ENCODE measurements at places on chromosomes 1 and 21.

DNA sequence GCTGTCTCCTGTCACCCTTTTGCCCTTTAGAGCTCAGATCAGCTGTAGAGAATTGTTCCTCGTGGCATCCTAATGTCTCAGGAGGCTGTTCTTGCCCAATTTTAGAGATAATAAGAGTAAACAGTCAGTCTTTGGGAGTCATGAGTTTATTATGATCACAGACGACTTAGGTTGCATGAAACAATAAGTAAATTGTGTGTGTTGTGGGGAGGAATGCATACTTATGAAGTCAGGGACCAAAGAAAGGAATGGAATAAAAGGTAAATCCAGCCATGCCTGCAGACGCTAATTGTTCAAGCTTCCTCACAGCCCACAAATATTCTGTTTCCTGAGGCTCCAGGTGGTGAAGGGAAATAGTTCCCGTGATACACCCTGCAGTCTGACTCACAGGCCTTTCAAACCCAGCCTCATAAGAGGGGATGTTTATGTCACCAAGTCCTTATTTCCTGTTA is 897 bp downstream of the EPHX4 start:
- DNase-seq, result no peak

- no peak for DNase-seq
Observed at GRCh38 chr1:89310505-89310904, 37.8 kb upstream of the GBP5 start.

- DNase-seq, result no peak
Observed at GRCh38 chr1:209593747-209594146, 10.2 kb downstream of the CAMK1G start.

DNA sequence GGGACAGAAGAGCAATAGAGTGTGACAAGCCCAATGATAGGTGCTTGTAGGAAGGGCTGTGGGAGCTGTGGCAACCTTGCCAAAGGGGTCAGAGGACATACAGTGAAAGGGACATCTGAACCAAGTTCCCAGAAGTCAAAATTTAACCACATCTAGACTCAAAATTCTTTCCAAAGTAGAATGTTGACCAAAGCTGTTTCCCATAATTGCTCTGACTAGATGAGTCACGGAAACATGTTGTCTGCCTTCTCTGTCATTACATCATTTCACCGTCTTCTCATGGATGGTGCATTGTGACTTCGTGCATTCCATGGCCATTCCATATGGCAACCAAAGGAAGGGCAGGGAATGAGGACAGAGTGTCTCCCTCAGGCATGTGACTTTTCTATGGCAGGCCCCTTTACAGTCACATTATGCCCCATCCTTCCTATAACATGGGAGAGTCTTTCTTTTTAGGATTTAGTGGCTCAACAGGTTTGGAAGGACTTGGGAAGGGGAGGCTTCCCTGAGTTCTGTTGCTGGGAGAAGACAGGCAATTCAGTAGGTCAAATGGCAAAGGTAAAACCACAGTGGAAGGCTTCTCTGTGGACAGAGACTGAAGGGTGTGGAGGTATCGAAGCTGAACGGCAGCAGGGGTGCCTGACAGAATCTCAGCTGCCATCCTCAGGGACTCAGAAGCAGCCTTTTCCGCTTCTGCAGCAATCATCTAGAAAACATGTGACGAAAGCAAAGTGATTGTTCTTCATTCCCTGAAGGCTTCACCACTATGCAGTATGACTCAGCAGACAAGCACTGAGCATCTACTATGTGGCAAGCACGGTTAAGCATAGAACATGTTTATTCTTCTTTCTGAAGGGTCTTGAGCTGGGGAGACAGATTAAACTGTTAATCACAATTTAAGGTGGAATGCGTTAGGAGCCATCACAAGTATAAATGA is 24.7 kb downstream of the NPHS2 start:
- no peak for DNase-seq

DNA sequence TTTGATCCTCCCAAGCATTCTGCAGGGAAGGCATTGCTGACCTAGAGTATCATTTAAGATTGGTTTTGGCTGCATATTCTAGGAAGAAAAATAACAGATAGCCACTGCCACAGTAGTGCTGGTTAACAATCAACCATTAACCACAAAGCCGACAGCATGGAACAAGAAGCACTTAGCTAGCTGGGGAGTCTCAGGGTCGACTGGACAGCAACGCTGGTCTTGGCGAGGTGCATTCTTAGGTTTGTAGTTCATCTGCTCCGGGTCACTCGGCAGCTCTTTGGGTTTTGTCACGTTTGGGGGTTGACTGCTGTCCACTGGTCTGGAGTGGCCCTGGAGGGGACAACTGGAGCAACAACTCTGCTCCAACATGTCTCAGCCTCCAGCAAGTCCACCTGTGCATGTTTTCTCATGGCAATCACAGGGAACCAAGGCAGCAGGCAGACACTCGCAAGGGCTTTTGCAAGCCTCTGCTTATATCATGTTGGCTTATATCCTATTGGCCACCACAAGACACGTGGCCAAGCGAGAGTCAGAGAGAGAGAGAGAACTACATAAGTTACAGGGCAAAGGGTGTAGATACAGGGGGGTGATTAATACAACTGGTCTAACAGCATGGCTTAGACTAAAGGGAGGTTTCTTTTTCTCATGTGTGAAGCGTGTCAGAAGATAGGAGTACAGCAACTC is 99.5 kb downstream of the LACTBL1 start:
- no peak for DNase-seq

DNA sequence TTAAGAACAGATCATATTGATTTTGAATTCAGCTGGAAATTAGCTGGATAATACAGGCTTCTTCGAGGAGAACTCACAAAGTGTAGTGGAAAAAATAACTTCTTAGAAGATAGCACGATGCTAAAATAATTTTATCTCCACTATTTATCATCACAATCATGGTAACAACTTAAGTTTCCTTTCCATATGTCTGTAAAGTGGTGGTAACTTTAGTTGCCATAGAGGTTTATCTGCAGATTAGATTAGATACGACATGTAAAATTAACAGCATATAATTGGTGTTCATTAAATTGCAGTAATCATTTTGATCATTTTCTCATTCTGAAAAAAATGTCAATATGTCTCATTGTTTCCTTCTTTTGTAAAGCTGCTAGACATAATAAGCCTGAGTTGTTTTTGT is 921.5 kb downstream of the KCNT2 start:
- no peak for DNase-seq

DNA sequence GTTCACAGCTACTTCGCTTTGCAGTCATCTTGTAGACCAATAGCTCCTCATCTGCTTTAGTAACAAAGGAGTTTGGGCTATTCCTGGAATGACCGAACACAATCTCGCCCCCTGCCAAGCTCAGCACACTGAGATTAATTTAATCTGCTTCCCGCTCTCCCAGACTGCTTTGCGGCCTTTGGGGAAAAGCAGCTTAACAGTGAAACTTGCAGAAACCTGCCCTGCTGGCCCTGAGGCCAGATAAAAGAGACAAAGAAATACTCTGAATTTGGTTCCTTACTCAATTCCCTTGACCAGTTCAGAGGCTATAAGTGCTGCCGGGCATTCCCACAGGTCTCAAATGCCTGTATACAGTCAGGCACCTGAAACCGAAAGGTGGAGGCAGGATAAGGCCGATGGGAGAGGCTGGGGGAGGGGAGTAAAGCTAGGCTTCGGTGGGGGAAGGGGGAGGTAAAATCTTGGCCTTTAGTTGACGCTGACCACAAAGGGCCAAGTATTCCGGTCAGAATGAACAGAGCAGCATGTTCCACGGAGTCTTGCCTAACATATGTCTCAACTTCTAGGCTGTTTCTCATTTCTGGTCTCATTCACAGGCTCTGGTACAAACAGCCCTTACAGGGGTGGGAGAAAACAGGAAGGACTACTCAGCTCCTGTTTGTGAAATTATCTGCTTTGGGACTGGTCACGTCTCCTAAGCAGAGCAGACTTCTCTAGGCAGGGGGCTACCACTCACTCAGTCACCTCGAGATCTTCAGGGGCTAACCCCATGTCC is 17.7 kb upstream of the A3GALT2 start:
- no peak for DNase-seq

GRCh38 chr1:112507336-112507735 is 1.4 kb upstream of the WNT2B start:
- DNase-seq, result no peak

GRCh38 chr1:65393347-65393746 is 27.1 kb upstream of the LEPR start:
- DNase-seq, result no peak

GRCh38 chr1:11670747-11671146 is 6.7 kb downstream of the FBXO6 start:
- DNase-seq, result no peak

- no peak for DNase-seq
Observed at GRCh38 chr1:235855811-235856429, 10.8 kb downstream of the LYST start.

DNA sequence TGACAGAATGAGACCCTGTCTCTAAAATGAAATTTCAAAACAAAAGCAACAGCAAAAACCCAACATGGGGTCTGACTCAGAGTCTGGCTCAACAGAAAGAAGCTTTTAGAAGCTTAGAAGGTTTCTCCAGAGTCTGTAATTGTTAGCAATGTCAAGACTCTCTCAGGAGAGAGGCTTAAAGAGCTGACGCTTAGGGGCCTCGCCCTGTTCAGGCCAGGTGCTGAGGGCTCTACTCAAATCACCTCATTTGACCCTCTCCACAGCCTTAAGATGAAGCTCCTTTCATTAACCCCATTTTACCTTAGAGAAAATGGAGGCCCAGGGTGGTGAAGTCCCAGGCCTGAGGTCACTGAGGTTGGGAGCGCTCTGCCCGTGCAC is 5.3 kb upstream of the KIF17 start:
- no peak for DNase-seq

DNA sequence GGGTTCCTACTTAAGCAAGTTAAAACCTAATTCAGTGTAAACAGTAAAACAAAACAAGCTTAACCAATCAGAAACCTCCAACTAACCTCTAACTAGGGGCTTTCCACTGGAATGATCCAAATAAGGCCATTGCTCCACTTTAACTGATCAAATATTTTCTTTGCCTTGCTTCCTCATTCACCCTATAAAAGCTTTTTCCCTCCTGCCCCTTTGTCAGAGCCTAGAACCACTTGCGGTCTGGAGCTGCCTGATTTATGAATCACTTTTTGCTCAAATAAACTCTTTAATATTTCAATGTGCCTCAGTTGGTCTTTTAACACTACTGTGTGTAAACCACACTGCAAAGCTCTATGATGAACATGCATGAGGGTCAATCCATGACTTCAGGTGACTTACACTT is 4.5 kb upstream of the FAM89A start:
- DNase-seq, result no peak

GRCh38 chr1:22122273-22123070 is 20.4 kb downstream of the WNT4 start:
- no peak for DNase-seq

- DNase-seq, result no peak
Observed at GRCh38 chr1:170290991-170291390, 145.2 kb downstream of the NTMT2 start.

- DNase-seq, result no peak
Observed at GRCh38 chr1:81547261-81547911, 253.3 kb upstream of the ADGRL2 start.

DNA sequence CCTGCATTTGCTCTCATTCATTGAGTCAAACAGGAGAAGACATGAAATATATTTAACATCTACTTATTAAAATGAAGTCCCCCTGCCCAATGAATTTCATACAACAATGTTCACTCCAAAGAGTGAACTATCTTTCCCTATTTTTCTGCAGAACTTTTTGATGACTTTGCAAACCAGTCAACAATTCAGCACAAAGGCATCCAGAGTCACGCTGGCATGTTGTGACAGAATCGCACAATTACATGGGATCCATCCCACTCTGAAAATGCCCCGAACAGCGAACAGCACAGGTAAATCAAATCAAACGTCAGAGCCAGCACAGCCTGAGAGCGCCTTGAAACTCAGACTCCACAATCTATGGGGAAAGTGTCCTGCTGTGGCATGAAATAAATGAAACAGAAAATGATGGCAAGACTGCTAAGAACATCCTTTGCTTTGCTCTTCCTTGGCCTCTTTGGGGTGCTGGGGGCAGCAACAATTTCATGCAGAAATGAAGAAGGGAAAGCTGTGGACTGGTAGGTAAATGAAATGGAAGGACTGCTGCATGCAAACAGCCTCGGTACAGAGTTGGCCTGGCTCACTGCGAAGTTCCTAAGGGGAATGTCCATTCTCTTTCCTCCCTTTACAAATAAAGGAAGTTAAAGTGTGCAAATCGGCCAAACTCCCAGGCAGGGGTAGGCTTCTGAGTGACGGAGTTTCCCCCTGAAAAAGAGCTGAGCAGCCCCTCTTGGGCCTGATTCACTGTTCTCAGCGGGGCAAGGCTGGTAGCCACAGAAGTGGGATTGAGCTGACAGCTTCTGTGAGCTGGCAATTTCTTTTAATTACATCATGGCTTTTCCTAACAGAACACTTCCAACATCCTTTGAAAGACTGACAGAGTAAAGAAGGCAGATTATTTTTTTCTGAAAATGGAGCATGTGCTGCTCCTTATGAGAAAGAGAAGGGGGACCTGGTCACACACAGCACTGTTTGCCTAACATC is at the start of gene DNASE2B:
Gene DNASE2B (plus strand): TSS at position 310 of the 981 bp plus-strand sequence. CDS start 81 bp downstream, at position 391.
- no peak for DNase-seq

GRCh38 chr21:44649521-44650100 is 3.4 kb downstream of the KRTAP10-11 start:
- no peak for DNase-seq

DNA sequence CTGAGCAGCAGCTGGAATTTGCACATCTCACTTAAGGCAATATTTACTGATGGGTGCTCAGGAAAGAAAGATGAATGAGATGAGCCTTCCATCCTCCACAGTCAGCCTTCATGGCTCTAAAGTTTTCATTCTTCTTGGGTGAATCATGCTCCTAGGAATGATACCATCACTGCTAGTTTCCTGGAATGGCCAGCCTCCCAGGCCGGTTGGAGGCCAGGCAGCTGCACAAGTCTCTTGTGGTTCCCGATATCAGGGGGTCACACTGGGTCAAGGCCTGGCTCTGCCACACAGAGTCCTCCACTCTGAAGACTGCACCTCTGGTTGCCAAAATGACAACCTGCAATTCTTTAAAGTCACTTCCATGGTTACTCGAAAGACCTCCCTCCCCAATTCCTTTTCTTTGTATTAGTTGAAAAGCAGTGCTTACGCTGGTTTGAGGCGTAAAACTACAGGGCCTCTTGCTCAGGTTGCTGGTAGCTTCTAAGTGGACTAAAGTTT is 46.2 kb upstream of the PALMD start:
- no peak for DNase-seq

DNA sequence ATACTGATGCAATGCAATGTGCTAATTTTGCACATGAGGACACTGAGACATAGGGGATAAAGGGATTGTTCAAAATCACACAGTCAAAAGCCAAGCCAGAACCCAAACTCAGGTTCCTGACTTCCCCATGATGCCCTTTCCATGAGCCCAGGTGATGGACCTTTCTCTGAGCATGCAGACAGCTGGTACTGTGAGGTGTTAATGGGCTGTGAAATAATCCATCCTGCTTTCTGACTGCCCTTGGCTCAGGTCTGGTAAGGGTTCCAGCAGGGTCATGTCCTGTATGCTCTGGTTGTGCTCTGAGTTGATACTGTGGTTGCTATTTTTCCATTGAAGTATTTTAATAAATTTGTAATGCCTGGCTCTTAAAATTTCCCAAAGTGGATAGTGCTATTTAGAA is 50.0 kb downstream of the CNIH3 start:
- no peak for DNase-seq

Data from T47D (cell line).